ENCODE measurements at places on chromosomes 5 and 9.

GRCh38 chr5:150765799-150766169, 7.0 kb upstream of the DCTN4 start:
- no peak for DNase-seq

DNA sequence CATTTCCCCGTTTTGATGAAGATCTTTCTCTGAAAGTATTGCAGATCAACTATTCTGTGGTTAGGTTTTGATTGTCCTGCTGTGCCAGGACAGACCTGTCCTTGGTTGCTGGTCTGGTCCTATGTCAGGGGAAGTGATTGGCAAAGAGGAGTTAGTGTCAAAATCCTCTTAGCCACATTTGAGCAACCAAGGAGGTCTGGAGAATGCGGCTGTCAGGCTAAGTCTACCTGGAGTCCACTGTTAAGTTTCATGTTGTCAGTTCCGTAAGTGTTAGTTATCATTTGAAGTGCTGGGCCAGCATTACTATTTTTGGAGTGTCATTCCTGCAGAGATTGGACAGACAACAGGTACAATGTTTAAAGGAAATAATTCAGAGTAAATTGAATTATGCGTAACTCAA, 62.3 kb downstream of the UBE2QL1 start:
- DNase-seq, result no peak

DNA sequence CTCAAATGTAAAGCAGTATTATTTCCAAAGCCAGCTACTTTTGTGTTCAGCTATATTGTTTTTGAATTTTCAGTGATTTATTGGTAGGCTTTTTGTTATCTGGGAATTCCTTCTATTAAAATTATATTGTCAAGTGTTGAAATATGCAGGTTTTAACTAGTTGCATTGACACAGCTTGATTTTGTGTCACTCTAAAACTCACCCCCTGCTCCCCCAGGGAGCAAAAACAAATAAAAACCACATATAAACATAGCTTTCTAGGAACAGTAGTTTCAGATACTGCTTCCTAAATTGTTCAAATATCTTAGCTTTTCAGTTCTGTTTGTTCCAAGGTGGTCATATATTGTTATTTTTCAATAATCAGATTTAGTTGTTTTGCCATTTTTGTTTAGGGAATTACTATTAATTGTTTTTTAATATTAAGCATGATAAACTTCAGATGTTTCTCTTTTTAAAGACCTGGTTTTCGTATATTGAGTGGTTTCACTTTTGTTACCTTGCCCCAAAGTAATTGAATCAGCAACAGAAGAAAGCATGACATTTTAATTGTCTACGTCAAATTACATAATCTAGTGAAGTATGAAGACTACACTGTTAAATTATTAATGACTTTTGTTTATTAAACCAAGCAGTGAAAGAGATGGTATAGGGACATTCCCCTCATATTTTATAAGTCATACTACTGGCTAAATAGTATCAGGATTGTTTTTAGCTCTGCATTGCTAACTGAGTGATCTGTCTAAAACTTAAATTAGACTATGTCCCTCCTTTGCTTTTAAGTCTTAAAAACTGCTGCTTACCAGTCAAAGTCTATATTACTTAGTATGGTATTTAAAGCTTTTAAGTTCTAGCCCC, 43.4 kb downstream of the ERBIN start:
- DNase-seq, result no peak

- DNase-seq, result no peak
These were observed 29.0 kb upstream of the FAM174A start for GRCh38 chr5:100505984-100506670.

DNA sequence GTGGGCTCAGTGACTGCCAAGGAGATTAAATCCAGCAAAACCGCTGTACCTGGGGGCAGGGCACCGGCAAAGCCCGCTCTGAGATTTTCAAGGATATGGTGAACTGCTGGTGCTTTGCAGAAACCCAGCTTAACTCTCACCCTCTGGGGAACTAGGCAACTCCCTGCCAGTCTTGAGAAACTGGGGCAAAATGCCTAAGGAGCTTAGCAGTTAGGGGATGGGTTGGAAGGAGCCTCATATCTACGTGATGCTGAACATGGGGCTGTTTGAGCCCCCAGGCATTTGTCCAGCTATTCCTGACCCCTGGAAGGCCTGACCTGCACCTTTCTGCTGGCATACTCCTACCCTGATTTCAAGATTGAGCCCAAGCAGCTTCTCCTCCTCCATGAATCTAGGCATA, 108.6 kb upstream of the TBC1D2 start:
- DNase-seq, result no peak

DNA sequence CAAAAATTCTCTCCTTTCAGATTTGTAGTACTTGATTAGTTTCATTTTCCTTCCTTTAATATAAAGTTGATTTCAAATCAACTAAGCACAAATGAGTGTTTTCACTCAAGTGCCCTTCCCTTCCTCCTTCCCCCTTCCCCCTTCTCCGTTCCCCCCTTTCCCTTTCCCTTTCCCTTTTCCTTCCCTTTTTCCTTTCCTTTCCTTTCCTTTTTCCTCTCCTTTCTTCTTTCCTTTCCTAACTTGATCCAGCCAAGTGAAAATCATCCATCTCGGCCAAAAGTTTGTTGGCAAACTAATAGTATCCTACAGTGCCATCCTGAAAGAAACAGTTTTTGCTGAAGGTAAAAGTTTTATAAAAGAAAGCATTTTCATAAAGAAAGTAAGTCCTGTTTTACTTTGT, 85.3 kb upstream of the CD180 start:
- no peak for DNase-seq

GRCh38 chr9:83384214-83384613, 154.0 kb downstream of the FRMD3 start:
- DNase-seq, result peak; percentile 97

DNA sequence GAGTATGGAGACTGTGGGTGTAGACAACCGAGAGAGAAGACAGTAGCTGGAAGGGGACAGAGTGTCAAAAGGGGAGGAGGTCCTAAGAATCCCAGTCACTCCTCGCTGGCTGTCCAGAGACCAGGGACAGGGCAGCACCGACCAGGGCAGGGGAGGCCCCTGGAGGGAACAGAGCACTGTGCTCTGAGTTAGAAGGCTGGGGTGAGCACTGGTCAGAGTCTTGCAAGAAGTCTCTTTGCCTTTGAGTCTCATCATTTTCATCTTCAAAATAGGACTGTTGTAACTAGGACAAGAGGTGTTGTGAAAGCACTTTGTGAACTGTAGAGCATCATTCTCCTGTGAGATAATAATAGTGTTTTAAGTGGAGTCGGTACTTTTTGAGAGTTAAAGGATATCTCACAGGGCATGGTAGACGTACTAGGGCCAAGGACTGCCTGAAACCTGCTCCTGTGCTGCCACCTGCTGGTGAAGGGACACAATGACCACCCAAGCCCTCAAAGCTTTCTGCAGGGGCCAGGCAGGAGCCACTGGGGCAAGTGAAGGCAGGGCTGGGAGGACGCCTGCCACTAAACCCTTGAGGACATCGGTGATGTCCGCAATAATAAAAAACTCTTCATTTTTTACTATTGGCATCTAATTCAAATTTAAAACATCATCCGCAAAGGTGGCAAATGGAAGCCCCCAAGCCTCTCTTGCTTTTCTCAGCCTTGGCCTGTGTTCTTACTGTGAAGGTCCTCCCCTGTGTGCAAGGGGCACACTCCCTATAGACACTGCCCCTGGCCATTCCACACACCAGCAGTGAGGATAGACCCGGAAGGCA, 28.2 kb downstream of the SLC6A7 start:
- DNase-seq, result peak; percentile 80

DNA sequence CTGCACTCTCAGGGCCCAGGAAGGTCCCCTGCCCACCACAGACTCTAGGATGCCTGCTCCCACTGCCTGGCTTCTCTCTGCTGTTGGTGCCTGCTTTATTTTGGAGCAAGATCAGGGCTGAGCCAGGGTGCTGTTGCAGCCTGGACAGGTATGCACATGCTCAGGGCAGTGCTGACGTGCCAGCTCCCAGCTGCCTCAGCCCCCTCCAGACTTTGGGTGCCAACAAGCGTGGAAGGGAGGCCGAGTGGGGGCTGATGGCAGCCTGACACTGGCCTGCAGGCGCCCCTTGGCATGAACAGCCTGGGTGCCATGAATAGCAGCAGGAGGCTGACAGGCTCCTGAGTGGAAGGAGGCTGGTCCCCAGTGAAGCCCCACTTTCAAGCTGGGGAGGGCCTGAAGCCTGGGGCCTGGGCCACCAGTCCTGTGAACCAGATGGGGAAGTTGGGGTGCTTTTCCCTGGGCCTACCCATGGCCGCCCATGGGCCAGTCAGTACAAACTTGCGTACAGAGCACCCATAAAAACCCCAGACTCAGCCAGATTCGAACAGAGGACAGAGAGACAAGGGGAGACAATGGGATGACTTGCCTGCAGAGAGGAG, 6.8 kb downstream of the AMBP start:
- DNase-seq, result no peak

GRCh38 chr5:81235287-81236072, 2.4 kb downstream of the CKMT2 start:
- no peak for DNase-seq

GRCh38 chr5:84715091-84715490, 330.4 kb upstream of the EDIL3 start:
- no peak for DNase-seq

DNA sequence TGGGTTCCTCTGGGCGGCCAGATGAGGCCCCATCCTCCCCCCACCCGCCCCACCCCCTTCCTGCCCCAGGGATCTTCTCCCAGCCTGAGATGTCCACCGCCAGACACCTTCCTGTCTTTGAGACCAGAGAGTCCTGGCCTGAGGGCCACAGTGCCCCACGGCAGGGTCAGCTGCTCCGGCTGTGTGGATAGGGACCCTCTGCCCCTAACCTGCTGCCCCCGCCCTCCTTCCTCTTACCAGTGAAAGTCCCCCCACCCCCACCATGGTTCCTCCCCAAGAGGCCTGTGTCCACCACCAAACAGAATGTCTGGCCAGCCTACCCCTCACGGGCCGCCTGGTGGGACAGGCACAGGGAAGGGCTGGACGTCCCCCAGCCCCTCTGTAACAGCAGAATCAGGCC, 43.0 kb upstream of the UBAC1 start:
- no peak for DNase-seq

DNA sequence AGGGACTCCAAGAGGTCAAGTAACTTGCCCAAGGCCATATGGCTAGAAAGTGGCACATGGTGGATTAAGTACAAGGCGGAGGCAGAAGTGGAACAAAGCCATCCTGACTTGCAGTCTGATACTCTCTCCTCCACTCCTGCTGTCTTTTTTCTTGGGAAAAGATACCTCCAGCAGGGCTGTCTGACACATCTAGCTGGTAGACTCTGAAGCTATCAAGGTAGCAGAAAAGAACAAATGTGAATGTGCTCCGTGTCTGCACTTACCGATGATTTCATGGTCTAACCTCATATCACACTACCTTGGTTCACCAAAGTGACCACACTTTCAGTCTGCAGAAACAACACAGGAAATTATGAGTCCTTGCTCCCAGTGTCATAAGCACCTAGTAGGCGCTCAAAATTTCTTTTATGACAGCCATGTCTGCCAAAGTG, 284.8 kb downstream of the CRB2 start:
- peak; percentile 65 for DNase-seq

- DNase-seq, result no peak
These were observed 4.7 kb downstream of the MYORG start for GRCh38 chr9:34371886-34372466.

All from NCI-H69 (cell line).